ENCODE measurements at places on chromosomes 3 and 15.

DNA sequence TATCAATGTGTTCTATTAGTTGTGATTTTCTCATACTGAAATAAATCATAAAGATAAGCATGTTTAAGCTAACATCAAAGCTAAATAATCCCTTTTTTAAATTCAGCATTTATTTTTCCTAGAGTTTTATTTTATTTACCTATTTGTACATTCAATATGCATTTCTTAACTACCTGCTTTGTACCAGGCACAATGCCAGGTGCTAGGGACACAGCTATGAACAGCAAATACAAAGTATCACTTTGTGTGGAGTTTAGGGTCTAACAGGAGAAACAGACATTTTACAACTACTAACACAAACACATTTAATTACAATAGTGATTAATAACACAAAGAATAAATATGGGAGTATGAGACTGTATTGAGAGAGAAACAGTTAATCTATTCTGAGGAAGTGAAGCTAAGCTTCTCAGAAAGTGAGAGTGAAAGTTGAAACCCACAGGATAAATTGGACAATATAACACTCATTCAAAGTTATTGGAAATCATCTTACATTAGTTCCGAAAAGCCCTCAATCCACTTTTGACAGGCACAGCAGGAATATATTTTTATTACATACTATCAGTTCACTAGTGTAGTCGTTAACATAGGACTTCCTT is 159.6 kb downstream of the GBE1 start:
- DNase-seq, result no peak

DNA sequence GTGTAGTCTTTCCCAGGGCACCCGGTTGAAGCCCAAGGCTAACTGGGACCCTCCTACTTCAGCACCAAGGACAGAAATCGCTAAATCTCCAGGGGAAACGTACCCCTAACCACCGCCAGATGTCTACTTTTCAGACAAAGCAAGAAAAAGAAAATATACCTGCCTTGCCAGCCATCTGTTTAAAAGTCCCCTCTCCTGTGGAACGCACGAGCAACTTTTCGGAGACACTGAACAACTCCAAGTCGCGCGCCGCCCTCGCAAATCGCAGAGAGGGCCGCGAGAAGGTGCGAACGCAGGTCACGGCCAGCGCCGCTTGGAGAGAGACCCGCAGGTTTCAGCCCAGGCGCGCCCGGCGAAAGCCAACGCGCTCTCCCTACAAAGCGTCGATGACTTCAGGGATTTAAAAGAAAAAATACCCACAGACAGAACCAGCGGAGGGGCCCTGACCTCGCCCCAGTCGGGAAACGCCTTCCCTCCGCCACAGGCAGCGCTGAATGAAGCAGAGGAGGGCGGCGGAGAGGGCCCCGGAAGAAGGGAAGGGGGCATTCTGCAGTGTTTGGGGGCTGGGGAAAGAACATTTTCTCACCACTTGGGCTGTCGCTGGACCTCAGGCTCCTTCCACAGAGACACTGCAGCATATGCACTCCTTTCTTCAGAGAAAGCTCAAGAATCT is 213.1 kb downstream of the FGF12 start:
- DNase-seq, result no peak

DNA sequence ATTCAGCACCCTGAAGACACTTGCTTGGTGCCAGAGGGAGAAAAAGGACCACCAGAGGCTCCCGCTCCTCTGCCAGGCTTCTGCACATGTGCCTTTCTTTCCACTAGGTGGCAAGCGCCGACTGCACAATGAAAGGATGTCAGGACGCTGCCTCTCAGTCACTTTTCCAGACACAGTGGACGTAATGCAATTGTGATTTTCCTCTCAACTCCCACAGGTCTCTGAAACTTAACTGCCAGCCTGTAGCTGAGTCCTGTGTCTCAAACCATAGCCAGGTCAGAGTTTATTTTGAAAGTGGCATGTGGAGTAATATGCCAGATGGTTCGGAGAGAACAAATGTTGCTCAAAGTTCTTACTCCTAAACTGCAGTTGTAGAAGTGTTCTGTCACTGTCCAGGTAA is 162.9 kb downstream of the ITPR1 start:
- DNase-seq, result no peak

- DNase-seq, result no peak
Observed at GRCh38 chr3:79380581-79380980, 387.2 kb downstream of the ROBO1 start.

DNA sequence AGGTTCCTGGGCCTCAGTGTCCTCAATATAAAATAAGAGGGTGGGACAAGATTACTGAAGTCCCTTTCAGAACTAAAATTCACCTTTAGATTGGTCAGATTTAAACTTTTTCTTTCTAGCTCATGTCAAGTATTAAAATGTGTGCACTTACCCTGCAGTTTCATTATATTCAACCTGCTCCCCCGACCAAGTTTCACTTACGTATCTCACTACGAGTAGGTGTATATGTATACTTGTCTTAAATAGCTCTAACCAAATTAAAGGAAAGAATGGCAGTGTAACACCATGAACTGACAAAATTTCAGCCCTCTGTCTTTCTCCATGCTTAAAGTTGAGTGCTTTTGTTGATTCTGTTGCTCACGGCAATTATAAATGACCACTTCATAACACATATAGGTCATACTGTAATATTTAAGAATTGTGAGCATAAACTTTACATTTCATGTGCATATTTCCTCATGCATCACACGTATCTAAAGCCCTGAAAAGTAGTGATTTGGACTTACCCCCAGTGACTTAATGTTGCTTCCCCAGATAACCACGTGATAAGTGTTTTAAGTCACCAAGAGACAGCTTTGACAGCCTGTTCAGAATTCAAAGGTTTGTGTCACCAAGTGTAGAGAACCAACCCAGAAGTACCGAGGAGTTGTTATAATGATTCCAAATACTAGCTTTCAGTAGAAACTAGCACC is 70.0 kb downstream of the PGPEP1L start:
- DNase-seq, result no peak

GRCh38 chr3:187717572-187717971 is 15.2 kb upstream of the RTP2 start:
- no peak for DNase-seq

GRCh38 chr3:10361375-10361774 is 40.5 kb upstream of the SEC13 start:
- no peak for DNase-seq

DNA sequence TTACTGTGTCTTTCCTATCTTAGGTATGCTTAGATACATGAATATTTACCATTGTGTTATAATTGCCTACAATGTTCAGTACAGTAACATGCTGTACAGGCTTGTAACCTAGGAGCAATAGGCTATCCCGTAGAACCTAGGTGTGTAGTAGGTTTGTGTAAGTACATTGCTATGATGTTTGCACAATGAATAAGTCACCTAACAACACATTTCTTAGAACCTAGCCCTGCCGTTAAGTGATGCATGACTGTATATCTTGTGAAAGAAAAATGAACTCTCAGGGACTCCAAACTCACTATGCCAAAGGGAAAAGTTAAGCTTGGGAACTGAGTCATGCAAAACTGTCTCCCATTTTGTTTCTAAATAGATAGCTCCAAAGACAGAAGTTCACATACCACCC is 91.5 kb upstream of the ACP3 start:
- DNase-seq, result no peak

DNA sequence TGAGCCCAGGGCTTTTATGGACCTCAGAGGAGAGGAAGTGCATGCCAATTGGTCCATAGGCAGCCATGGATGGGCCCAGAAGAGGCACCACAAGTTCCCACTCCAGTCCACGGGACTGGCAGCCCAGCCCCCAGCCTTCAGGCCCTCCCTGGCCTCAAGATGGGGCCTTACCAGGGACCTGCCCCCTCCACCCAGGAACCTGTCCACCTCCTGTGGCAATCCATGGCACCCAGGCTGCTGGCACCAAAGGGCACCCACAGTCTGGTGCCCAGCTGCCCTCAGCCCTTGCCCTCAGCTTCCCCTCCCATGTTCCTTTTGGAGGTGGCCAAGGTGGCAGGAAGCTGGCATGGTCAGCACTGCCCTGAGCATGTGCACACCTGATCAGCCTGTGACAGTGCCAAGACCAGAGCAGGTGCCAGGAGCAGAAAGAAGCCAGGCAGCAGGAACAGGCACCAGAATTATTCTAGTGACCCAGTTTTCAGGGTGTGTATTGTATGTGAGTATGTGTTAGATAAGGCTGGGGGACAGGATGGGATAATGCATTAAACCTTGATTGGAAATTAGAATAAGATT is 415.0 kb downstream of the NTRK3 start:
- DNase-seq, result no peak

GRCh38 chr3:29282427-29283230 is 1.8 kb downstream of the RBMS3 start:
- no peak for DNase-seq

DNA sequence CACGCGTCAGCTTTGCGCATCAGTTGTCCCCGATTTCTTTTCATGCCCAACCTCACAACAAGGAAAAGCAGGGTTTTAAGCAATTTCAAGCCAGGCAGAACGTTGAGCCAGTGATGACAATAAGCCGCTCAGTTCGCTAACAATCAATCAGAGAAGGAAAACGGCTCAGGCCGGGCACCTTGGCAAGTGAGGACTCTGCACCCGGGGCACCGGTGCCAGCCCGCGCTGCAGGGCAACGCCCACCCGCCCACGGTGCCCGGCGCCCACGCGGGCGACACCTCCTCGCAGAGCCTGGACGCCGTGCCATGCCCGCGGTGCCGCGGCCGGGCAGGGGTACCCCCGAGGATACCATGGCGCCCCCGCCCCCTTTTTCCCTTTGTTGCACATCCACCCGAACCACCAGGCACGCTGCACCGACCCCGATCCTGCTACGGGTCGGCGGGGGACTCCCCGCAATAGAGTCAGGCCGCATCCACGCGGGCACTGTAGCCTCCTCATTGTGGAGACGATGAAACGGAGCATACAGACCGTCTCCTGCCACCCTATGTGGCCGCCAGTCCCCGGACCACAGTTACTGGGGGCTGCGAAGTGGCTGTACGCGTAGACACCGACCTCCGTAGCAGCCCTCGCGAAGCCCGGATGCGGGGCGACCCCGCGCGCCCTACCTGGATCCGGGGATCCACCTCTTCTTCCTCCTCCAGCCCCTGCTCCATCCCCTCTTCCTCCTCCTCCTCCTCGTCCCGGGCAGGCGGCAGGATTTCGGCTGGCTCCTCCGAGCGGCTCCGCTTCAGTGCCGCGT is 581 bp downstream of the SH3BP5 start:
- peak; percentile 21 for DNase-seq

DNA sequence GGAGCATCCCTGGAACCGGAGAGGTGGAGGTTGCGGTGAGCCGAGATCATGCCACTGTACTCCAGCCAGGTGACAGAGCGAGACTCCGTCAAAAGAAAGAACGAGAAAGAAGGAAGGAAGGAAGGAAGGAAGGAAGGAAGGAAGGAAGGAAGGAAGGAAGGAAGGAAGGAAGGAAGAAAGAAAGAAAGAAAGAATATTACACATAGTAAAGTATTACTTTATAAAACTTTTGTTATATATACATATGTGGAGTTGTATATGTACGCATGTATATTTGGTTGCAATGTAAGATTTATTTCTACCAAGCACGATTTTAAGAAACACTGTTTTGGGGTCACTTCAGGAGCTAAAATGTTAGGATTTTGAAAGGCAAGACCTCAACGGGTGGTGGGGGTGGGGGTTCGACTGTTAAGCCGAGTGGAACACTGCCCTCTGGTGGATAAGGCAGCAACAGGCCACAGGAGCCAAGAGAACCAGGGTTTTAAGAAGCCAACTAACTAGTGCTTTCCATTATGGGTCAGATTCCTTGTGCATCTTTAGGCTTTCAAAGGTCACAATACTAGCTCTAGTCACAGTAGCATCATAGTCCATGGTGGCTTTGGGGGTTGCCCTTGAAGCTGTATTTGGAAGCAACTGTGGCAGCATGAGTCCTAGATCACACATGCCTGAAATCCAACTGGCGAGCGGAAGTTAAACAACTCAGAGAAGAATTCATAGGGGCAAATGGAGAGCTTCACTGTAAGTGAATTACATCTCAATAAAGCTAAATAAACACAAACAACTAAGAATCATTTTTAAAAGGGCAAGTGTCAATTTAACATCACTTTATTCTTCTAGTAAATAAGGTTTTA is 22.5 kb downstream of the GLB1 start:
- DNase-seq, result peak; percentile 47

DNA sequence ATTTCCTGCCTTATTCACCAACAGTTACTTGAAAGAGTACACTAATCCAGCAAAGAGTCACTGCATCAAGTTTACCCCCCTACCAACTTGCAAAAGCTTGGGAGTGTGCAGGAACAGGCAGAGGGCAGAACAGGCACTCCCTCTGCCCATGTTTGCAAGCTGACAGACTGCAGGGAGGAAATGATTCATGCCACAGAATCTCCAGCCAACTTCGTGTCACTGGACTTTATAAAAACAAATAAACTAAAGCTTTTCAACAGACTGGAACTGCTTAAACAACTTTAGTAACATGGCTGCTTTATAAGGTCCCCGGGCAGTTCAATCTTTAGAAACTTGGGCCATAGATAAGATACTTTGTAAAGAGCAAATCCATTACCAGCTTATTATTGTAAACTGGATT is 129.5 kb downstream of the THRB start:
- DNase-seq, result no peak

DNA sequence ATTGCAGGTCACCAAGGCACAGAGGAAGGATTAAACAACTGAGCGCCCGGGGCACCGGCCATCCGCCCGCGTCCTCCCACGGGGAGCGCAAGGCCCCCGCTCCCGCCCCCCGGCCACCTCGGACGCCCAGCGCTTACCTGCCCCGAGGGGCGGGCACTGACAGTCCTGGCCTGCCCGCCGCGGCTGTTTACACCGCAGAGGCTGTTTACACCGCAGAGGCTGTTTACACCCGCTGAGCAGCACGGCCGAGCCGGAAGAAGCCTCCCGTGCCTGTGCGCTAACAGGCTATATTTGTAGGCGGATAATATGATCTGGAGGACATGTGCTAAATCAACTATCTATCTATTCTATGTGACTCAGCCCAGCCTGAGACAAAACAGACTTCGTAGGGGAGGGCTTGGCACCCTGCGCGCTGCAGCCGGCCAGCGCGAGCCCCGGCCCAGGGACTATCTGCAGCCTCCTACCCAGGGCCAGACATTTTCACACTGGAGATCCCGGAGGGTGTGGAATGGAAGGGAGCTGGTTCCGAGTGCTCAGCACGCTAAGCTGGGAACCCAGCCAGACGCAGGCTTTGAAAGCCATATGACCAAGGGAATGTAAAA is at the start of gene LRRC2:
Gene LRRC2 (minus strand): TSS at position 263 of the 602 bp plus-strand sequence. CDS start 14,711 bp downstream, outside the sequence.
- DNase-seq, result peak; percentile 20

DNA sequence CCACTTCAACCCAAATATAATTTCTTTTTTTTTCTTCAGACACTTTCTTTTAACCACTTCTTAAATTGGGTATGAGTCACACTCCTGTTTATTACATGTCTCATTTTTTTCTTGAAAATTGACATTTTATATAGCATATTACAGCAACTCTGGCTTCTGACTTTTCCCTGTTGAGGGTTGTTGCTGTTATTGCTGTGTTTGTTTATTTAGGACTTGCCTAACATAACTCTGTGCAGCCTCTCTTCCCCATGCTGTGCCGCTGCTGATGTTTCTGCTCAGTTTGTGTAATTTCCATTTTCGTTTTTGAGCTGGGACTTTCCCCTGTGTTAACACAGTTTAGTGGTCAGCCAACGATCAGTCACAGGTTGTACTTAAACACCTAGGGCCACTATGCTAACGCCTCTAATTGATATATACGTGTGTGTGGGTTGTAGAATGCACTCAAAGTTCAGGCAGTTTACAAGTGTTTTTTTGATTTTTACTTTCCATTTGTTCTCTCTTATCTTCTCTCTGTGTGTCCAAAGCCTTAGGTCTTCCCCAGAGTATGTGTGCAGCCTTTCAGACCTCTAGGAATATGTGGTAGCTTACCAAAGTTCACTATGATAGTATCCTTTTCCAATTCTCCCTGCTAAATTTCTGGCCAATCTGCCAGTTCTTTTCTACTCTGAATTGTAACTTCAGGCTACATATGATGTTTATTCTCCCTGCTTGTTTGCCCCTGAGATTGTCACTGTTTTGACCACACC is 337.2 kb downstream of the ZBTB20 start:
- DNase-seq, result no peak
